ENCODE measurements at places on chromosomes 5 and 9.

GRCh38 chr9:124279531-124280175, 21.9 kb downstream of the NEK6 start:
- no peak for DNase-seq

DNA sequence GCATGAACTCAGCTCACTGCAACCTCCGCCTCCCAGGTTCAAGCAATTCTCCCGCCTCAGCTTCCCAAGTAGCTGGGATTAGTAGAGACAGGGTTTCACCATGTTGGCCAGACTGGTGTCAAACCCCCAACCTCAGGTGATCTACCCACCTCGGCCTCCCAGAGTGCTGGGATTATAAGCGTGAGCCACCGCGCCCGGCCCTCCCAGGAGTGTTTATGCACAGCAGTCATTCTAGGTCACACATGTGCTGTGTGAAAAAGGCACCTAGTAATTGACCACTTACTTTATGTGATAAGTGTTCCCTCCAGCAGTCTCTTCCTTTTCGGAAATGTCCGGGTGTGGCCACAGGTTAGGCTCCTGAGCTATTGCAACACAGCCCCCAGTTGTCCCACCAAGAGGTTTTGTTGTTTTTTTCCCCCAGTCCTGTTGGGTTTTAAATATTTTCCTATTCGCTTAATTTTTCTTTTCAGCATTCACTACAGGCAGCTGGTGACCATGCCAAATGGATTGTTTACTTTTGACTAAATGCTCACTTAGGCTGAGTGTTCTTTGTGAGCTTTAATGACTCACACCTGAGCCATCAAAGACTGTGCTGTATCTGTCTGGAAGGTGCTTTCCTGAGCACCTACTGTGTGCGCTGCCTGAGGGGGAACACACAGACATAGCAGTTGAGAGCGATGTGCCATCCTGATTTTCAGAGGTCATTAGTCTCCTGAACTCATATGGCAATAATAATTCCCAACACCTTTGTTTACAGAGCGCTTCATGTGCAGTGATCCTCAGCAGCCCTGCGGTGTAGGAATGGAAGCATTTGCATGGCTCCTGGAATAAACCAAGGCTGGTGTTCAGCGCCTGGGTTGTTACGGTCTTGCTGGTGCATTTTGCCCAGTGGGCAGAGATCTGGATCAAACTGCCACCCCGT, 94.3 kb downstream of the MVB12B start:
- no peak for DNase-seq

DNA sequence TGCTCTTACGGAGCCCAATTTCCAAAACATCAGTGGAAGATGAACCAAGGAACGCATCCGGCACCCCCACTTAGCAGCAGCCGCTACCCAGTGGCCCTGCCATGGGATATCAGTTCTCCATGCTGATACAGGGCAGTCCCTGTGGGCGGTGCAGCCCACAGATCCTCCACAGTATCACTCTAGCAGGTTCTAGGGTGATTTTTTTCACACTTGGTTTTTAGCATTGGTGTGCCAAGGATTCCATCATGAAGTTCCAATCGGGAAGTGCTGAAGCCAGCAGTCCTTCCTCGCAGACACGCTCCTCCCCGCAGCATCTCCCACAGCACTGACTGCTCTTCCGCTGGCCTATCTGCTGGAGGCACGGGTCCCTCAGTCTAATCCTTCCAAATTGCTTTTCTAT, 261.9 kb downstream of the SYK start:
- no peak for DNase-seq

GRCh38 chr9:134240361-134240760, 76.0 kb upstream of the RNU6ATAC start:
- no peak for DNase-seq

DNA sequence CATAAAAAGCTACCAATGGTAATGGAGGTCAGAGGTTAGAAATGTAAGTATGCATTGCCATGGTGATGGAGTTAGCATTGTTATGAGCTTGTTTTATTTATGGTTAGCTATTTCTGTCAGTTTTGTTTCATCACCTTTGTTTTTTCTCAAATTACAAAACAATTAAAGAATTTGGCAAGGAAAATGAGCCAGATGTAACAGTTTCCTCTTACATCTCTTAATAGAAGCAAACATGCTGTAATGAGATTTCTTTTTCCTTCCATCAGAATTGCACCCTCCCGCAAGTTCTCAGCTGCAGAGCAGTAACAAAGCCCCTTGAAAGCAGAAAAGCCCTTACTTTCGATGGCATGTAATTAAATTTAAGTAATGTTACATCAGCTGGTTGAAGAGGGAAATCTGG, 233.0 kb downstream of the SGCD start:
- no peak for DNase-seq

DNA sequence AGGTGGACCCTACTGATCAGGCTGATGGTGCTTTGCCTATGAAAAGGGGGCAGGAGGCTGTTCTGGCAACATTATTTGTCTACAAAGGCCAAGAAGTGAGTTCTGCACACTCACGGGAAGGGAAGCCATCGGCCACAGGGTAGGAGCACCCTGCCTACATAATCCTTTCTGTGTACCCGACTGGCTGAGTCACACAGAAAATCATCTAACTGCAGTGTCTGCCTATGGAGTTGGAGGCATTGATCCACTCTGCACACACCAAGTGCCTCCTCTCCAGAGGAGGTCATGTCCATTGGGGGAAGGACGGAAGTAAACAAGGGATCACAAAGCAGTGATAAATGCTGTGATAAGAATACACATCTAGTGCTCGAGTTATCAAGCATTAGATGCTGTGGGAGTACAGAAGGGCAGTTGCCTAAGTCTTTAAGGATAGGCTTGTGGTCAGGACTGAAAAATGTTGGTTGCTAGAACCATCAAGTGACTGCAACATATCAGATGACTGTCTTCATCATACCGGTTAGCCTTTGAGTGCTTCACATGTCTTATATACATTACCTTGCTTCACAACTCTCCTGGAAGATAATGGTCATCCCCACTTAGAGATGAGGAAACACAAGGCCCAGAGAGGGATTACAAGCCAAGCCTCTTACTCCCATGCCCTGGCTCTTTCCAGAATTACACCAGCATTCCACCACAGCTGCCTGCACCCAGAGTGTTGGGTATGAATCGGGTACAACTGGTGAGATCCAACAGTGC, 1.3 kb upstream of the SLC2A8 start:
- no peak for DNase-seq

DNA sequence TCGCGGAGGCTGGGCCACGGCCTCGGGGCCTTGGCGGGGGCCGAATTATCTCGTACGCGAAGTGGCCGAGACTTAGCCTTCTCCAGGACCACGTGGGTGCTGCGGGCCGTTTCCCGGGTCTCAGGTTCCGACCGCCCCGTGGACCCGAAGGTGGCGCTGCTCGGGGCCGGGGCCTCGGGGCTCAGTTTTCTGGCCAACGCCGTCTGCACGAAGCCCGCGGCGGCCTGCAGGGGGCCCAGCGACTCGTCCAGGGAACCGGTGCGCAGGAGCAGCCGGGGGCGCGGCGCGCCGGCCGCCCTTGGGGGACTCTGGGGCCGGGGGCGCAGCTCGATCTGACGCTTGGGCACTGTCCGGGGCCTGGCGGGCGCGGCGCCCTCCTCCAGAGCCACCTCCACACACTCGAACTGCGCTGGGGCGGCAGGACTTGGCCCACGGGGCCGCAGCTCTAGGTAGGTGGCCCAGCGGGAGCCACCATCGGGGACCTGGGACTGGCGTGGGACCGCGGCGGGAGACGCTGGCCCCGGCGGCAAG, 716 bp downstream of the PROB1 start:
- no peak for DNase-seq

DNA sequence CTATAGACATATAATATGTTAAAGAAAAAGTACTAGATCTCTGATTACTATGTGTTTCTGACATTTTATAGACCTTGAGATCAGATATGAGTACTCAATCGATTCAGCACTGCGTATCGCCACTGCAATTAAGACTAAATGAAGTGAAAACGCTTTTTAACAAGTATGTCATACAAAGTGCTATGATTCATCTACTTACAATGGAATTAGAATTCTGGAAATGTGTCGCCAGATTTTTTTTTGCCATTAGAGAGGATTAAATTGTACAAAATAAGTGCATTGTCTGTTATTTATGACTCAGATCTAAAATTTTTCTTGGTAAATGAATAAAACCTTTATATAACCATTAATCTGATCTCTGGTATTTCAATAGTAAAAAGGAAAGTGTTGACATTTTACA, 20.0 kb upstream of the AGGF1 start:
- no peak for DNase-seq

DNA sequence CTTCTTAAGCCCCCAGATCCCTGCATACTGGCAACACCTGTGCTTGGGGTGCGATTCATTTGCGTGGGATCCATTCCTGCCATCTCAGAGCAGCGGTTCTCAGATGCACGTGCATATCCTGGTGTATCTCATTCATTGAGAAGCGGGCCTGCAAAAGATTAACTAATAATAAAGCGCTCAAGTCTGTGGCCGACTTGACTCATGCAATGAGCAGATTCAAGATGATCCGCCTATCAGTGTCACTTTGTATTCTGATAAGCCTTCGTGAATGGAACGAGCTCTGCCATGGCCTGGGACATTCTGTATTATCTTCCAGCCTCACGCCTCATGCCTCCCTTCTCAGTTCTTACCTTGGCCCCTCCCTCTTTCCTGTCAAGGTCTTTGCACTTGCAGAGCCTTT, 22.3 kb downstream of the C1QTNF2 start:
- DNase-seq: no peak

- DNase-seq: no peak
Measured at GRCh38 chr9:73806876-73807275, 655.2 kb downstream of the ANXA1 start.

DNA sequence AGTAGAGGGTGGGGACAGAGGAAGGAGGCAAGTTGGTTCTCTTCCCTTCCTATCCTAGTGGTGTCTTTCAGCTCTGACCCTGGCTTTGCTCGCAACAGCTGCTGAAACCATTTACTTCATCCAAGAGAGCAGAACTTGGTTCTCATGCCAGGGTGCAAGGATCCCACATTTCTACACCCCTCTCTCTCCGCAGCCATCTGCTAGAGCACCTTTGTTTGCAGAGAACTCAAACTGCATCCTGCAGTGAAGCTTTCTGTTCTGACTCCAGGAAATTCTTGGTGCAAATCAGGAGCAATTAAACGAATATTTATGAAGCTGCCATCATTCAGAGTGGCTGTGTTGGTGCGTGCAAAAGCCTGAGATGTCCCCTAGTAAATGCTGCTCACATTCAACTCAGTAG, 31.9 kb downstream of the NEUROG1 start:
- DNase-seq: no peak

- DNase-seq: no peak
Measured at GRCh38 chr9:13832446-13832845, 481.5 kb downstream of the NFIB start.

DNA sequence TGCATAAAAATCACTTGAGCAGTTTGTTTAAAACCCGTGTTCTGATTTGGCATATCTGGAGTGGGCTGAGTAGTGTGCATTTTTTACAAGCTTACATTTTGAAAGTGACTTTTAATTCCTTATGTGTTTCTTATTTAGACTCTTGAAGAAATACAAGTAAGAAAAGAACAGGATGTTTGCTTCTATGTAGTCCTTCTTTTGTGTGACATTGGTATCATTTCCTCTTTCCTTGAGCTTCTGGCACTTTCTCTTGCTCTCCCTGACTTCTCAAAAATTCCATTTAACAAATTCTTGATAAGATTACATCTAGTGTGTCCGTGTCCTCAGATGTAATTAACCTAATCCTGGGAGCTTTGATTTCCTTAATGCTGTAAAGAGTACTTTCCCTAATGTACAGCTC, 12.5 kb downstream of the GARNL3 start:
- DNase-seq: no peak

- no peak for DNase-seq
Measured at GRCh38 chr5:151123897-151124751, 33.5 kb downstream of the ANXA6 start.

- DNase-seq: no peak
Measured at GRCh38 chr5:78182838-78183237, 111.7 kb downstream of the AP3B1 start.

- DNase-seq: no peak
Measured at GRCh38 chr9:38195737-38196161, 126.7 kb upstream of the SHB start.

- no peak for DNase-seq
Measured at GRCh38 chr5:64900618-64901017, 131.9 kb downstream of the CWC27 start.

DNA sequence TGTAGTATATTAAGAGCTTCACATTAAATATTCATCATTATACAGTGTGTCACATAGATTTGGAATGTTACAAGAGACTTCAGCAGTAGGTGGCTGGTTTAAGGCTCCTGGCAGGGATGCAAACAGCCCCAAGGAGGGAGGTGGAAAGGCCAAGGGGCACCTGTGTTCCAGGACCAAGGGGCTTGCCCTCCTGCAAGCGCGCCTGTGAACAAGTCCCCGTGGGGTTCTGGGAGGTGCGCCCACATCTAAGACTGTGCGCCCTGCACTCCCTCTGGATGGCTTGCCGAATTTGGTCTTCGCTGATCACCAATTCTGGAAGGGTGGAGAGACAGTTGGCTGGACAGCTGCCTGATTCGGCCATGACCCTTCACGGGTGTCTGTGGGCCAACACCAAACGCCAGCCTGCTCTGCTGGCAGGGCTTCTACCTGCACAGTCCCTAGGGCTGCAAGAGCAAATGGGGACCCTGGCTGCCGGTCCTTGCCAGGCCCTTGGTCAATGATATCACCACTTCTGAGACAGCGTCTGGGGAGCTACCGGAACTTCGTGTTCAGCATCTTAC, 12.1 kb upstream of the SLC25A51 start:
- DNase-seq: no peak

- no peak for DNase-seq
Measured at GRCh38 chr5:33023649-33024048, 312.5 kb downstream of the NPR3 start.

DNA sequence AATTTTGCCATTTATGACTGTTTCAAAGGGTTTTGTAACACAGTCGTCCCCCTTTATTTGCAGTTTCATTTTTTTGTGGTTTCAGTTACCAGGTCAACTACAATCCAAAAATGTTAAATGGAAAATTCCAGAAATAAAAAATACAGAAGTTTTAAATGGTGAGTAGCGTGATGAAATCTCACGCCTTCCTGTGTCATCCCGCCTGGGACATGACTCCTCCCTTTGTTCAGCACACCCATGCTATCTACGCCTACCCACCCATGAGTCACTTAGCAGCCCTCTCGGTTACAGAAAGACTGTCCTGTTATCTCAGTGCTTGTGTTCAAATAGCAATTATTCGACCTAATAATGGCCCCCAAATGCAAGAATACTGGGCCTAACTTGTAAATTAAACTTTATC, 765.3 kb upstream of the ADAMTS16 start:
- no peak for DNase-seq

DNA sequence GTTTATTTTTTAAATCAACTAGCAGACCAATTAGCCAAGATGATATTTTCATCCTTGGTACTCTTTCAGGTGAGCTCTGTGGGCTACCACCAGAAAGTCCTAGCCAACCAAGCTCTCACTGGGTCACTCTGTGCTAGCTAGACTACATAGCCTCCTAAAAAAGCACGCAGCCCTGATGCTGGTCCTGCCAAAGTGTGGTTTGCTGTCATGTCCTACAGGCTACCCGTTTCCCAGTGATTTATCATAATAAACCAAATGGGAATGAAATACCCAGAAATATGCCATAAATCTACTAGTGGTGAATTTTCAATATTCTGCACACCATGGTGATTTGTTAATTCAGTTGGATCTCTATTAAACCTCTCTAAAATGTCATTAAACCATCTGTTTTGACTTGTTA, 481.4 kb downstream of the RAB3C start:
- DNase-seq: no peak

GRCh38 chr5:151023047-151023615, 2.7 kb downstream of the GPX3 start:
- DNase-seq: no peak

GRCh38 chr9:136650021-136650420, 12.7 kb upstream of the EGFL7 start:
- no peak for DNase-seq

Data from neuronal stem cell (in vitro differentiated cells).